ENCODE measurements at places on chromosomes 11 and 22.

DNA sequence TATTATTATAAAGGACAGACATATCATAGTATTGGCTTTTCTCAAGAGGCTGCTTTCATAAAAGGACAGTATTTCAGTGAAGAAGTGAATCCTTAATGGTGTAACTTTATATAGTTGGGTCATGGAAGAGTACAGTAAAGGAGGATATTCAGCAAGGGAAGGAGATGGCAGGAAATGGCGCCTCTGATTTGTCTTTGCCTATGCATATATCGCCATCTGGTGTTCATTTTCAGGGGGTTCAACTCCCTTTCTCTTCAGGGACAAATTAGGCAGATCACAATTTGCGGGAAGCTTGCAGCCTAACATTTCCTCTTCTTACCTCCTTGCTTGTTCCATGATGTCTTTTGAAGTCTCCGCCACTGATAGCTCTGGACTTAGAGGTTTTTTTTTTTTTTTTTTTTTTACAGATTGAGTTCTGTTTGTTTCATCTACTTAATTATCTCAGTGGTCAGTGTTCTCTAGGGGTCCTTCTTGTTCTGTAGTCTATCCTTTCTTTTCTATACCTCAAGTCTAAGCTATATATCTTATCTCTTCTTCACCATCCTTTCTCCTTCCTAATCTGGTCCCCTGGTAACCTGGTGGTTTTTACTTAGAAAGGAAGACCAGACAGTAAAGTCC lies 21.8 kb upstream of the RRM1 start:
- peak; percentile 82 for DNase-seq

DNA sequence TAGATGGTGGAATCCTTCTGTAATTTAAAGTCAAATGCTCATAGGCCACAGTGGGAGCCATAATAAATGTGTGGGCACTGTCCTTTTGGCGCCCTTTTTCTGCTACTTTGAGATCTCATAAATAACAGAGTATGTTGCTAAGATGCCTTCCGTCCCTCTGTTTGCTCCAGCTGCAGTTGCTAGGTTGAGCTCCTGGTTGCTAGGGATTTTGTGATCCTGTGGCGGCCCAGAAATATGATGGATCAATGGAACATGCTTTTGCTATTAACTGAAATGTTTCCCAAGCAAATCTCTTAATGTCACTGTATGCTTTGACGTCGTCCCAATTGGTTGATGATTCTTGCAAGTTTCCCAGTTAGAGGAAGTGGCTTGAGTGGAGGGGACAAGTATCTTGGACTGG lies 53.5 kb downstream of the MYO18B start:
- no peak for DNase-seq

GRCh38 chr11:62149986-62150886 lies 26.4 kb downstream of the INCENP start:
- DNase-seq: no peak

- no peak for DNase-seq
These were observed 27.3 kb upstream of the ASPHD2 start for GRCh38 chr22:26401726-26402125.

DNA sequence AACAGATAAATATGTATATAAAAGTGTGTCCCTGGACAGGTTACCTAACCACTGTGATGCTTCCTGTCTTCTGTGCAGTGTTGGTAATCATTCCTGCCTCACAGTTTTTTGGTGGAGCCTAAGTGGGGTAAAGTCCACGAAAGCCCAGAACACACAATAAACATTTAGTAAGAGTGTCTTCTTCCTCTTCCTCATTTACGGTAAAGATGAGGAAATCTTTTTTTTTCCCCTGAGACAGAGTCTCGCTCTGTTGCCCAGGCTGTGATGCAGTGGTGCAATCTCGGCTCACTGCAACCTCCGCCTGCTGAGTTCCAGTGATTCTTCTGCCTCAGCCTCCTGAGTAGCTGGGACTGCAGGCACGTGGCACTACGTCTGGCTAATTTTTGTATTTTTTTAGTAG lies 117.1 kb downstream of the LDLRAD3 start:
- DNase-seq: no peak

Data from CD4-positive, alpha-beta T cell treated with Interleukin-4 for 1 hour (primary cell).